ENCODE measurements at places on chromosomes 2 and 18.

- no peaks in the 10 kb centered on the region for H3K36me3 ChIP-seq
- no peaks in the 10 kb centered on the region for H3K27me3 ChIP-seq
- H3K4me1 ChIP-seq: no peaks in the 10 kb centered on the region
- DNase-seq: no peak
- H3K4me3 ChIP-seq: no peak overlapping the region
Observed at GRCh38 chr2:102101097-102101848, 41.3 kb upstream of the IL1R1 start.

- H3K36me3 ChIP-seq: no peaks in the 10 kb centered on the region
- DNase-seq: no peak
- no peaks in the 10 kb centered on the region for H3K27me3 ChIP-seq
- no peak overlapping the region for H3K27ac ChIP-seq
Observed at GRCh38 chr2:115524452-115524851, 1082.0 kb downstream of the DPP10 start.

GRCh38 chr18:25166113-25166512 is 185.9 kb downstream of the ZNF521 start:
- H3K36me3 ChIP-seq: no peaks in the 10 kb centered on the region
- no peaks in the 10 kb centered on the region for H3K4me1 ChIP-seq
- no peak for DNase-seq
- no peak overlapping the region for H3K27ac ChIP-seq
- H3K27me3 ChIP-seq: no peaks in the 10 kb centered on the region
- H3K4me3 ChIP-seq: no peak overlapping the region

DNA sequence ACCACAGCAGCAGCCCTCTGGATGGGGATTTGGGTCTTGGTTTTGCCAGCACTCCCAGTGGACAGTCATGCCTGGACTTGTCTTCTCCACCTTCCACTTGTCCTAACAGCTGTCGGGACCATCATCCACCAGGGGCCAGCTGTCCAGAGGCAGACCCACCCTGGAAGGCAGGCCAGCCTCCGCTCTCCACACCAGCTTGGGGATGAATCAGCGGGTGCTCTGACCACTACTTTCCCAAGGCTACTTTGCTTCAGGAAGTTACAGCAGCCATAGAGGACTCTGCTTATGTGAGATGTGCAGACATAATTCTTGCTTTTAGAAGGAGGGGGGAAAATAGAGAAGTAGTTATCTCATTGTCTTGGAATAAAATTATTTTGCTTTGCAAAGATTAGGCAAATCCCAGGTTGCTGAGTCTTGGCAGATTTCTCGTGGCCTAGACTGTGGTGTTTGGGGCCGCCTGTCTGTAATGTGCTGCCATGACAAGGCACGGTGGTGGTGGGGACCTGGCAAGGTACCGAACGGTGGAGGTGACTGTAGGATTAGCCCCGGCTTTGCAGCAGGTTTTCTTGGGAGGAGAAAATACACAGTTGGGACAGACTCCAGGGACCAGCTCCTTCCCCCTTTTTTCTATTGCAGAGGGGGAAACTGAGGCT is 148.7 kb downstream of the AGAP1 start:
- no peaks in the 10 kb centered on the region for H3K36me3 ChIP-seq
- no peak overlapping the region for H3K4me3 ChIP-seq
- H3K27me3 ChIP-seq: no peaks in the 10 kb centered on the region
- H3K27ac ChIP-seq: no peak overlapping the region

GRCh38 chr2:118726821-118727220 is 120.6 kb downstream of the EN1 start:
- no peaks in the 10 kb centered on the region for H3K36me3 ChIP-seq
- H3K4me3 ChIP-seq: no peak overlapping the region
- no peaks in the 10 kb centered on the region for H3K27me3 ChIP-seq

- DNase-seq: no peak
- H3K4me3 ChIP-seq: no peak overlapping the region
- H3K27ac ChIP-seq: no peak overlapping the region
- no peaks in the 10 kb centered on the region for H3K36me3 ChIP-seq
- H3K27me3 ChIP-seq: no peaks in the 10 kb centered on the region
Observed at GRCh38 chr2:34317797-34318196, 718.7 kb upstream of the FAM98A start.

DNA sequence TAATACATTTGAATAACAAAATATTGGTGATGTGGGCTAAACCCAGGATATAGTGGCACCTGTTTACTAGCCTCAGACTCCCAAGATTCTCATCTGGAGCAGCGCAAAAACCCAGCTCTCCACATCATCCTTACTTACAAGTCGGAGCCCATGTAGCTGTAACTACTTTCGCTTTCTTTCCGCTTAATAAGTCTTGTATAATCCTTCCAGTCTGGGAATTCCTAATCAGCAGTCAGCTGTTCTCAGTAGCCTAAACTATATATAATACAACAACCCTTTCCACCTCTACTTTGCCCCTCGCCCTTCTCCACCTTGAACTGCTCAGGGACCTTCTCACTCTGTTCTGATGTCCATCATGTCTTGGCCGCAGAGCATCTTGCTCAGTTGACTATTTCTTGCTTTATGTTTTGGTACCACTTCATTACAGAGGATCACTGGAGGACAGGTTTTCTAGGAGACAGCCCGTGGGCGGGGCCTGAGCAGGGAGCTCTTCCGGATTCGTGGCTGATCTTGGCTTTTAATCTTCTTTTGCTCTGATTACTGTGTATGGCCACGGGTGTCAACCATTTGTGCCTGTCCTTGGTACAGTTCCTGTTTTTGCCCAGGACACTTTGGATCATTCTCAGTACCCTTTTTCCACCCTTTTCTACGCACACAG is 119.9 kb upstream of the SERTAD2 start:
- no peak overlapping the region for H3K27ac ChIP-seq
- peaks cover 4% of the 10 kb centered on the region for H3K4me1 ChIP-seq
- DNase-seq: no peak

- H3K4me3 ChIP-seq: peak overlapping the region; percentile 89
- H3K36me3 ChIP-seq: no peaks in the 10 kb centered on the region
- peaks cover 30% of the 10 kb centered on the region for H3K4me1 ChIP-seq
Observed at GRCh38 chr2:44169155-44169898, 652 bp downstream of the PPM1B start.

DNA sequence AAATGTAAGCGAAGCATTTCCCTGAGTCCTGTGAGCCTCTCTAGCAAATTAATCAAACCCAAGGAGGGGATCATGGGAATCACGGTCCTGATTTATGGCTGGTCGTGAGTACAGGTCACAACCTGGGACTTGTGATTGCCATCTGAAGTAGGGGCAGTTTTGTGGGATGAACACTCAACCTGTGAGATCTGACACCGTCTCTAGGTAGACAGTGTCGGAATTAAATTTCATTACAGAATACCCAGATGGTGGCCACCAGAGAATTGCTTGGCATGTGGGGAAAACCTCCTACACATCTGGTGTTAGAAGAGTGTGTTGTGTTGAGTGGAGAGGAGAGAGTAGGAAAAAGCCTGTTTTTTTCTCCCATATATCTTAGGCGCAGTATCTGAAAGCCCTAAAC is 12.5 kb downstream of the CAPN14 start:
- no peak for DNase-seq
- H3K36me3 ChIP-seq: no peaks in the 10 kb centered on the region
- no peaks in the 10 kb centered on the region for H3K4me1 ChIP-seq
- no peak overlapping the region for H3K4me3 ChIP-seq
- no peak overlapping the region for H3K27ac ChIP-seq

DNA sequence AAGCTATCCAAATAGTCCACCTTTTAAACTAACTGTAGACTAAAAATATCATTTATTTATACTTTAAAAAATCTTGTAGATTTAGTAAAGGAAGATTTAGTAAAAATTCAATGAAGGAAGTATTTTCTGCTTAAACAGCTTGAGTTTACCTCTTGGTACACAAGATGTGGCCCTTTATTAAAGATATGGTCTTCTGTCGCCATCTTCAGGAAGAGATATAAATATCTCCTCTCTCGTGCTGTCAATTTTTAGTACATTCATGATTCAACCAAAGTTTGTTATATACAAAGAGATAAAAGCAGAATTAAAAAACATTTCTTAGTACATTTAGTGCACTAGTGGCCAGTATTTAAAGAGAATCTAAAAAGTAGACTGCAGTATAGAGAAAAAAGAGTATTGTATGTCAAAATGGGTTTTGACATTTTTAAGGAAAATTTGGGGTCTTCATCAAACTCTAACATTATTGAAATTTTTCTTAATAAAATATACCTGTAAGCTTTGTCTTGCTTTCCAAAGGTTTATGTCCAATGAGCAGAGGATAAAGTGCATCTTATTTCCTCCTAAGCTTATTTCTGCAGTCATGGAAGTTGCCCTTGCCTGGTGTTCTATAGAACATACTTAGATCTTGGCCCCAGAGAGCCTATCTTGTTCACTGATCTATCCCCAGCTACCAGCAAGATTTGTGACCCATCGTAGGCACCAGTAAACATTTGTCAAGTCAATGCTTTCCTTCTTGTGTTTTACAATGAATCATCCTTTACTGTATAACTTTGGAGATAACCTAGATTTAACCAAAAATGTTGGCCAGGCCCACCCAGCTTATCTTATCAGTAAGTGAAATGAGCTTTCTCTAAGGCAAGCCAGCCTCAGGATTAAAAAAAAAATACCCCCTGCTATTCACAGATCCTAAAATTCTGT is 18.5 kb upstream of the EML6 start:
- DNase-seq: no peak
- peaks cover 3% of the 10 kb centered on the region for H3K4me1 ChIP-seq
- H3K27me3 ChIP-seq: no peaks in the 10 kb centered on the region
- H3K36me3 ChIP-seq: no peaks in the 10 kb centered on the region

Data from thoracic aorta (tissue), 2 donors.